ENCODE measurements at places on chromosomes 12 and 14.
A peak's percentile ranks its signal among the peaks of the same experiment; 100 is the strongest.

DNA sequence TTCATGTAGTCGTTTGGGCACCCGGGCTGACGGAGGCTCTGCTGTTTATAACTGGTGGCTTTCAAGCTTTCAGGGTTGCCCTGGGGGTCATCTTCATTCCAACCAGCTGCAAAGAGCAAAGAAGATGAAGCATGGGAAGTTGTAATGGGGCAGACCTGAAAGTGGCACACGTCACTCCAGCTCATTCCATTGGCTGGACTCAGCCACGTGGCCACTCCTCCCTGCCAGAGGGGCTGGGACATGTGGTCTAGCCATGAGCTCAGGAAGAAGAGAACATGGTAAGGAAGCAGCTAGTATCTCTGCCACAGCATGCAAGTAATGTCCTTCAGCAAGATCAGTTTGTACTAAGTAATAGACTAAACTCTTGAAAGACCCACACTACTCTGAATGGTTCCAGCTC lies 51.7 kb upstream of the FERMT2 start:
- DNase-seq: peak; percentile 10

DNA sequence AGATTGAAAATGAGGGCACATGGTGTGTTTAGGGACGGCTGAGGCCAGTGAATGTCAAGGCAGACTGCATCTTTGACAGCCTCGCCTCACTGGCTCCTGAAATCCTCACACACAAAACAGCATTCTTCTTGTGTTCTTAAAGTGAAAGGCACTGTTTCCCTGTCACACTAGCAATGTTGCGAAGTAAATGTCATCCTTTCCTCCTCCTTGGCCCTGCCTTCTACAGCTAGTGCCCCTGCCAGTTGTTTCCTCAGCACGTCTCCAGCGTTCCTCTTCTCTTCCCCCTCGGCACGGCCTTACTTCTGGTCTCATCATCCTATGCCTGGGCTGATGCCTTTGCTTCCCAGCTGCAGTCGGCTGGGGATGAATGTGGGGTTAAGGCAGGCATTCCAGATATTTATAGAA lies 129.4 kb upstream of the DNM1L start:
- peak; percentile 10 for DNase-seq

- peak; percentile 18 for DNase-seq
Measured at GRCh38 chr12:119715268-119715620, 47.3 kb downstream of the PRKAB1 start.

DNA sequence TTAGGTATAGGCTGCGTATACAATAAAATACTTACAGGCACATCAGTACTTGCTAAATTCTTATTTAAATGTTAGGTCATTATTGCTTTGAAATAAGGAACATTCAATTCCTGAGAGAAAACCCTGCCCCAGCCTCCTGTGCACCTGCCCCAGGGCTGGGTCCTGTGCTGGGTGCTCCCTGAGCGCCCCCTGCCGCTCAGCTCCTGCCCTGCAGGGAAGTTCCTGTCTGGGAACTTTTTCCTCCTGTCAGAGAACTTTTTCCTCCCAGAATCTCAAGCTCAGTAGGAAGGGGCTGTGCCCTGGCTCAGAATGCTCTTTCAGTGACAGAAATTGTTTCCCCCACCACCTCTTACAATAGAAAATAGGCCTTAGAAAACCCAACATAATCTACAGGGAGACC lies 751.1 kb downstream of the TMEM121 start:
- DNase-seq: no peak

DNA sequence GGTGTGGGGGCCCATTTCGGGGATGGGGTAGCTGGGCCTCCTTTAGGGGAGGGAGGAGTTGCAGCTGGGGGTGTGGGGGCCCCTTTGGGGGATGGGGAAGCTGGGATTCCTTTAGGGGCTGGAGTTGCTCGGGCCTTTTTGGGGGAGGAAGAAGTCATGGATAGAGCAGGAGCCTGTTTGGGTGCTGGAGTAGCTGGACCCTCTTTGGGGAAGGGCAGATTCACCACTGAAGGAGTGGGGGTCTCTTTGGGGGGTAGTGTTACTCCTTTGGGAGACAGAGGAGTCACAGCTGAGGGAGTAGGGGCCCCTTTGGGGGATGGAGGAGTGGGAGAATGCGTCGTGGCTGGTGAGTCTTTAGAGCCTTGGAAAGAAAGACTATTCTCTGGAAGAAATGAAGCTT lies 6.5 kb downstream of the NACA start:
- DNase-seq: no peak

DNA sequence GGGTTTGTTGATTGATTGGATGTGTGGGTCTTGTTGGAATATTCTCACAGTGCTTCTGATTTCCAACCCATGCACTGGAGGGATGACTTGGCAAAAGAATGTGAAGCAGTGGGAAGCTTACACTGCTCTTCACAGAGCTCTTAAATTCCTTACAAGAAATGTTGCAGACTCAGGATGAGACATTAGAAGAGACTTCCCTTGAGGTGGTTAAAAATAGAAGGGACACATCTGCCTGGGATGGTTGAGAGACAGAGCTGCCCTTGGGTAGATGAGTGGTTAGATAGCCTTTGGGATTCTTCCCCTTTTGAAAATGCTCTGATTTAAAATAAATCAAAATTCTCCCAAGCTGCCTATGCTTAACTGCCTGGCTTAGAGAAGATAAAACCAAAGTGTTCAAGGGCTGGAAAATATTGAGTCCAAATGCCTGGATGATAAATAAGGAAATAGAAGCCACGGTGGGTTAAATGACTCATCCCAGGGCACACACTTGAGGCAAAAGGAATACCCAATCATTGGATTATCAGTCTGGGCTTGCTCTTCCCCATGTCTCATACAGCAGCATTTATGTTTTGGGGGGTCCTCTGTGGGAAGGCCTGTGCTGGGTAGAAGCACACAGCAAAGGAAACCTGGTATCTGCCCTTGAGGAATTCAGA lies 264.3 kb downstream of the AKAP6 start:
- peak; percentile 96 for DNase-seq

- DNase-seq: peak; percentile 63
Measured at GRCh38 chr12:52004042-52004648, 2.6 kb upstream of the TAMALIN start.

- peak; percentile 47 for DNase-seq
Measured at GRCh38 chr12:62123721-62124203, 136.4 kb upstream of the USP15 start.

- no peak for DNase-seq
Measured at GRCh38 chr14:47365233-47365632, 310.2 kb downstream of the MDGA2 start.

DNA sequence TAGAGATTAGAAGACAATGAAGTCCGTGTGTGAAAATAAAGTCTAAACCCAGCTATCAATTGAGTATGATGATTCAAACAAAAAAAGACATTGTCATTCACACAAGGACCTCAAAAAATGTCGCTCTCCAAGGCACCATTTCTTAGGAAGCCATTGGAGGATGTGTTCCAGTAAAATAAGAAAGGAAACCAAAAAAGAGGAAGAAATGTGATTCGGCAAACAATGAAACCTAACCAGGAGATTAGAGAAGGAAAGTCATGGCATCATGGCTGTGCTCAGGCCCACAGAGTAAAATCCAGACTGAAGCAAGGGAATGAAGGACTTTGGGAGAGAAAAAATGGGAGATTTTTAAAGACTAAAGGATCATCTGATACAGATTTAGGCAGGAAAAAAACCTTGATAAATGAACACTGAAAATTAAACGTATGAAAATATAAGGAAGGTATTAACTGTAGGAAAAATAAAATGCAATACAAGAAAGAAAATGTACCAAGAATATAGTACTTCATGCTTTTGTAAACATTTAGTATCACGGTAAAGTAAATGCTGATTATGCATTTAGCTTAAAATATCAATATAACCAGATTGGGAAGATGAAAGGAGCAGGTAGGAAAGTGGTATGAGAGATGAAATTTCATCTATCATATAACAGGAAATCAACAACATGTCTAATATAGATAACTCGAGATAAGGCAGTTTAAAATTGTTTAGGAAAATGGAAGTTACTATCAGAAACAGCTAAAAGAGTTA lies 38.2 kb upstream of the MTHFD1 start:
- no peak for DNase-seq

GRCh38 chr12:70048521-70049250 lies 194.5 kb upstream of the CNOT2 start:
- DNase-seq: no peak

GRCh38 chr14:62168564-62169155 lies 406.4 kb downstream of the SNAPC1 start:
- no peak for DNase-seq

DNA sequence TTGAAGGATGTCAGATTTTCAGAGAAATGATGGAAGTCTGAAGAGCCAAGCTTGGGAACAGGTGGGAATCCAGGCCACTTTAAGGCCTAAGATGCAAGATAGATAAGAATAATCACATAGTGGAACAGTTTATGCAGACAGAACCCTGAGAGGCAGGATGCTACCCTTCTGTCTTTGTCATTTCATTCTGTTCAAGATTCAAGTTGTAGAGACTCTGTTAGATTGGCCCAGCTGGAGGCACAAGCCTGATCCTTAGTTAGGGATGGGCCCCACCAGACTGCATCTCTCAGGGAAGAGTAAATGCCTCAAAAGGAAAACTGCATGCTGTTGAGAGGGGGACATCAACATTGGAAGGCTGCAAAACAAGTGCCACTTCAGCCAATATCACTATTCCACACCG lies 287.0 kb downstream of the PCNX1 start:
- no peak for DNase-seq

- DNase-seq: no peak
Measured at GRCh38 chr12:125614058-125614457, 548.8 kb downstream of the AACS start.

DNA sequence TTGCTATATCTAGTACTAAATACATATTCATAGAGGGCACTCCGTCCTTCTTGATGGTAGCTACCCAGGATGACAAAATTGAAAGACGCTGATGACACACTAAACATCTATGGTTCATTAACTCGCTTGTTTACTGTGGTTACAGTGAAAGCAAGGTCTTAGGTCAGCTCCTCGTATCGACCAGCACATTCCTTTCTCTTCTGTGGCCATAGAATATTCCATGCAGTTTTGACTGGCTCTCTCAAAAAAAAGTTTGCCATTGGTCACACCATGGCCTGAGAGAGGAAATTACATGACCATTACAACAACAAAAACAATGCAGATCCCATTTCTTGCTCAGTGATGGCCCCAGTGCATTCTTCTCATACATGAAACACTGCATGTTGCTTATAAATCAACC lies 411.4 kb upstream of the SOX5 start:
- no peak for DNase-seq

DNA sequence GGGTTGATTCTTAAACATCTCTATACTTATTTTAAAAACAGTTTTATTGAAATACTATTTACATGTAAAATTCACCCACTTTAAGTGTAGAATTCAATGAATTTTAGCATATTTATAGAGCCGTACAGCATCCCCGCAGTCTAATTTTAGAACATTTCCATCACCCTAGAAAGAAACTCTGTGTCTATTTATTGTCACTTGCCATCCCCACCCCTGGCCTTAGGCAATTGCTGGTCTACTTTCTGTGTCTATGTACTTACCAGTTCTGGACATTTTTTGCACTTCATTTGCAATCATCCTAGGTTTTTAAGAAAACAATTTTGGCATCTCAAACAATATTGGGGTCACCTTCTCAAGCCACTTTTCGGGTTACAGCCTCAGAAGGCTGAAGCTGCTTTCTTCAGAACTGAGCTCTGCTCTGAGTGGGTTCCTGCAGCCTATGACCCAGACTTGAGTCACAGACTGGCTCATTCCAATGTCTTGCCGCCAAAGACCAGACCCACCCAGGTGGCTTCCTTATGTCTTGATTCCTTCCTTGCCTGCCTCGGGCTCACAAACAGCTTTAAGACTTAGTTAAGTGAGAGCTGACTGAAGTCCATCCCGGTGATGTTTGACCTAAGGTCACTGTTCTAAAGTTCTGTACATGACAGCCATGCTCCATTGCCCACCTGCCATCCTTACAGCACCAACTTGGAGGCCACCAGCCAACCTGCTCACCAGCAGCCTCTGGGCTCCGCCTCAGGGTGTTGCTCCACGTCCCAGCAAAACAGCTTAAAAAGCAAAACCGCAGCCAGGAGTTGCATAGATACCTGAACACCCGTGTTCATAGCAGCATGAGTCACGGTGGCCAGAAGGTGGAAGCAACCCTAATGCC lies 131.5 kb downstream of the CHST11 start:
- peak; percentile 74 for DNase-seq

- no peak for DNase-seq
Measured at GRCh38 chr14:59788176-59788575, 82.4 kb downstream of the RTN1 start.

DNA sequence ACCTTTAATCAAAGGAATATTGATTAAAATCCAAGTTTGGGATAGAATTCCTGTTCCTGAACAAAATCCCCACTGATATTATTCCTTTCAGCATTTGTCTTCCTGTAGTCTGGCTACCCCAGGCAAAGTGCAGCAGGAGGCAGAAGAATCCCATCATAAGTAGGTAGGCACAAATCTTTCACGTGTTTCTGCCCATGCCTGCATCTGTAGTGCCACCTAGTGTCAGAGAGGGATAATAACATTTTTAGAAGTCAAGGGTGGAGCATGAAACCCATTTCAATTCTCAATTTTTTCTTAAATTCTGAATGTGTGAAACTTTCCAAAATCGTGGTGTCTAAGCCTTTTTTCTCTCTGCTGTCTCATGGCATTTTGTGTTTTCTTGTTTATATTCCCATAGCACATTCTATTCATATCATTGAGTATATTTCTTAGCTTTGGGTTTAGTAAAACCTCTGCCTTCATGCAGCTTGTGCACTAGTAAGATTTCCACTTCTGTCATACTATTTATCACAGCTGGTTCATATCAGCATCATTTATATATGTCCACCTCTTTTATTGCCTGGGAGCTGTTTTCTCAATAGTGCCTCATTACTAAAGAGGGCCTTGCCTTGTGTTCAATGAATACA lies 47.8 kb upstream of the RERG start:
- peak; percentile 56 for DNase-seq

GRCh38 chr14:22428700-22429291 lies 160.2 kb downstream of the DAD1 start:
- peak; percentile 13 for DNase-seq

DNA sequence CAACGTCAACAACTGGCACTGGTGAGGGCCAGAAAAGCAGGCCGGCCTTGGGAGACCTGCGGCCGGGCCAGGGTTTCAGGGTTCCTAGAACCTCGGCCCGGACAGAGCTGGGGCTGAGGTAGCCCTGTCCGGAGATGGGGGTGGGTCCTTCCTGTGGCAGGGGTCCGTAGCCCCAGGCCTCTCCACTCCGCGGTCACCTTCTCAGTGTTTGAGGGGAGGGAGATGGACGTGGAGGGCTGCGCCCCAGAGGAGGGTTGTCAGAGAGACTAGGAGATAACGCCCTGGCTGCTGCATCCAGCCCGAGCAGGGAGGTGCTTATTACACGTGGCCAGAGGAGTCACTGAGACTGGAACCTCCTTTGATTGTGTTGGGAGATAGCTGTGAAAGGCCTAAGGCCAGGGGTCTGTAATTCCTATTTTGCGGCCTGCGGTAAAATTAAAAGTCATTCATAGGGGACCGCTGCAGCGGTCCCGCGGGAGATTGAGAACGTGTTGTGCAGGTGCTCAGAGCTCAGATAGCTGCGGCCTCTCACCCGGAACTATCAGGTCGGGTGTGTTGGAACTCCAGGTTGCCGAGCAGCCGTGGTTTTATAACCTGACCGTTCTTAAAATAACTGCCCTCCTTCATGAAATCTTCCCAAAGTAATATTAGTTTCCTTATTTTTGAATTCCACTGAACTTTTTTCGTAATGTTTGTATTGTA lies 507 bp downstream of the AHSA1 start:
- peak; percentile 8 for DNase-seq

- DNase-seq: no peak
Measured at GRCh38 chr14:100467046-100467750, 120.0 kb downstream of the BEGAIN start.
